ENCODE measurements at places on chromosomes 7 and 10. TPM values are rescaled to one million over a fixed set of nuclear protein-coding genes. Genes with fewer than 3 reads are reported as not detected.
A peak's percentile ranks its signal among the peaks of the same experiment; 100 is the strongest.

Gene CFAP43
- total RNA-seq, result 0.09 TPM

DNA sequence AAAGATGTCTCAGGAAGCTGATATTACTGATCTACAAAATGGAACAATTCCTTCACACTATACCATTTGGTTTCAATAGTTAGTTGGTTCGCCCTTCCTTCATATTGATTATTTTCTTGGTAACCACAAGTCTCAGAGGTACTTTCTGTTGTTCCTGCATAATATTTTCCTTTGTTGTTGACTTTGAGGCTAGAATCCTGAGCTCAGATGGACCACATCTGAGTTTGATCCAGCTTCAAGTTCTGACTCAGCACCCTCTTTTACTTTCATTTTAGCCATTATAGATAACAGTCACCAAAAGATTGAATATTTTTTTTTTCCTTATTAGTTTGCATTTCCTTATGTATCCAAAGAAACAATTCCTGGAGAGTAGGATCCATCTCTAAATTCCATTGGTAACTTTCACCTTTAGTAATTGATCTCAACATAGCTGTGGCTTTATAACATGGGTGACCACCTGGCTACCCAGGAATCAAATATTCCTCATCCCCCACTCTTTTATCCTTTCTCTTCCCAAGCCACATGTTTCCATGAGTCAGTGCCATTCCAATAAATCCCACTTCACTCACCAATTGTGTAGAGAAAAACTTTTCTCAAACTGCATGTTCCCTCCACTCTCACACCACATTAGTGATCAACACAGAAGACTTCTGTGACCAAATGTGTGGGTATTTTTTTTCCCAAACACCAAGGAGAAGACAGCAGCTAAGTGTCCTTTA lies 9.7 kb upstream of the ABCA13 start:
- no peak for DNase-seq

Gene CCDC172
- total RNA-seq, result not detected

- DNase-seq, result no peak
These were observed 31.6 kb downstream of the RHEB start for GRCh38 chr7:151488096-151488495.

Gene TFR2
- 12.4 TPM for total RNA-seq

GRCh38 chr7:37853468-37853867 lies 5.1 kb downstream of the NME8 start:
- DNase-seq, result no peak

GRCh38 chr7:36986948-36987724 lies 262.8 kb upstream of the AOAH start:
- peak; percentile 80 for DNase-seq
